ENCODE measurements at places on chromosomes 5 and 9.

DNA sequence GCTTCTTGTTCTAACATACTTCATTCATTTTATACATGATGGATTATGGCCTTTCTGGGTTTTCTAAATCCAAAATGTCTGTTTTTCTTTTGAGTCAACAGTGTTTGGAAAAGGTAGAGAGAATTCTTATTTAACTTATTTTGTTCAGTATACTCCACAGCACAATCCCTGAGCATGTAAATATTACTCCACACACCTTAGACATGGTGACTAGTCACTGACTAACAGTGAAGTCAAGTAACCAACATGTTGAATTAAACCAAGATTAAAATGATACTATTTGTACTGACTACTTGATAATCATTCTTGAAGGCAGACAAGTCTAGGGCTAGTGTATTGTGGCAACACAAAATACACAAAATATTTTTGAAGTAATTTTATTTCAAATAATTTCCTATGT, 55.0 kb downstream of the HAPLN1 start:
- no peak for DNase-seq

- DNase-seq: peak; percentile 81
These were observed 12.9 kb upstream of the F2RL1 start for GRCh38 chr5:76805821-76806505.

- peak; percentile 83 for DNase-seq
These were observed 10.3 kb upstream of the PCDHB1 start for GRCh38 chr5:141040771-141041426.

GRCh38 chr5:87360132-87360531, 52.6 kb downstream of the CCNH start:
- no peak for DNase-seq

- DNase-seq: no peak
These were observed 352.6 kb downstream of the CDH12 start for GRCh38 chr5:22500556-22500955.

GRCh38 chr5:151233616-151234085, 9.8 kb upstream of the CCDC69 start:
- no peak for DNase-seq

DNA sequence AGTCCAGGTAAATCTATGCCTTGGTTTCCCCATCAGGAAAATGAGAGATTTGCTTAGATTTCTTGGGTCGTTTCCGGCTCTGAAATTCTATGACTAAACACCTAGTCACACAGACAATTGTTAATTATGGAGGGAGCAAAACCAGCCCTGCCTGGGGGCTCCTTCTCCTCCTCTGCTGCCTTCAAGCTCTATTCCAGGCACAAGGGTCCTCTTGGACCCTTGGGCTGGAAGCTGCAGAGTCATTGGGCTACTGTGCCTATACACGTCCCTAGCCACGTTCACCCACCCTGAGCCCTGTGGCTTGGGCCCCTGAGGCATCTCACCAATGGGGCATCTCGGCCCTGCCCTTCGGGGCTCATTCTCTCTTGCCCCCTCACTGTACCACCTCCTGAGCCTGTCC, 73.8 kb upstream of the TBC1D2 start:
- no peak for DNase-seq

GRCh38 chr9:99326112-99326916, 104.2 kb downstream of the SEC61B start:
- no peak for DNase-seq

DNA sequence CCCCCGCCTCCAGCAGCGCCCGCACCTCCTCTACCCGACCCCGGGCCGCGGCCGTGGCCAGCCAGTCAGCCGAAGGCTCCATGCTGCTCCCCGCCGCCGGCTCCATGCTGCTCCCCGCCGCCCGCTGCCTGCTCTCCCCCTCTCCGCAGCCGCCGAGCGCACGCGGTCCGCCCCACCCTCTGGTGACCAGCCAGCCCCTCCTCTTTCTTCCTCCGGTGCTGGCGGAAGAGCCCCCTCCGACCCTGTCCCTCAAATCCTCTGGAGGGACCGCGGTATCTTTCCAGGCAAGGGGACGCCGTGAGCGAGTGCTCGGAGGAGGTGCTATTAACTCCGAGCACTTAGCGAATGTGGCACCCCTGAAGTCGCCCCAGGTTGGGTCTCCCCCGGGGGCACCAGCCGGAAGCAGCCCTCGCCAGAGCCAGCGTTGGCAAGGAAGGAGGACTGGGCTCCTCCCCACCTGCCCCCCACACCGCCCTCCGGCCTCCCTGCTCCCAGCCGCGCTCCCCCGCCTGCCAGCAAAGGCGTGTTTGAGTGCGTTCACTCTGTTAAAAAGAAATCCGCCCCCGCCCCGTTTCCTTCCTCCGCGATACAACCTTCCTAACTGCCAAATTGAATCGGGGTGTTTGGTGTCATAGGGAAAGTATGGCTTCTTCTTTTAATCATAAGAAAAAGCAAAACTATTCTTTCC, 19.3 kb downstream of the CDKN2A start:
- peak; percentile 79 for DNase-seq

- peak; percentile 39 for DNase-seq
These were observed 3.2 kb downstream of the WHRN start for GRCh38 chr9:114501796-114502682.

DNA sequence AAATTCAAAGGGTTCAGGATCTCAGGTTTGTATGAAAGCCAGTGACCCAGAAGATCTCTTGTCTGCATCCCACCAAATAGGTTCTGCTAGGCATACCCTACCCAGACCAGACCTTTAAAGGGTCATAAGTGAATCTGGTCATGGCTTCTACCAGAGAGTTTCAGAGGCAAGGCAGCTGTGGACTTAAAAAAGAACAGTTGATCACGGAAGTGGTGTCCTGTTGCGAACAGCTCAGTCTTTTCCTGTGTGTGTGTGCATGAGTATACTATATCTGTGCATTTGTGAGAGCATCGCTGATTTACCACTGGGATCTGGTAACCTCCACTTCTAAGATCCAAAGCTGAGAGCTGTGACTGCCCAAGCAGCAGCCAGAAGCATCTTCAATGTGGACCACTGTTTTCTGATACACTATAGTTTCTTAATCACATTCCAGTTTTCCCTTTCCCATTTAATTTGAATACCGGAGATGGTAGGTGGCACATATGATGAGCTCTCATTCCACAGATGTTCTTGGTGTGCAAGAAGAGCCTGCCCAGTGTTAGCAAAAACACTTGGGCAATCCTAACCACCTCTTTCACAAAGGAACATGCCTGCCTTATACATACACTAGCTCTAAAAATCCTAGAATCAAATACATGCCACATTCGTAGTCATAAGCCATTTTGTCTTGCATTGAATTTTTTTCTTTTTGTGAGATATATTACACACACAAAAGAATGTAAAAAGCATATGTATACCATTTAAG, 36.2 kb upstream of the OR2S2 start:
- DNase-seq: no peak

- DNase-seq: no peak
These were observed 181.6 kb downstream of the DAB2IP start for GRCh38 chr9:121833061-121833460.

DNA sequence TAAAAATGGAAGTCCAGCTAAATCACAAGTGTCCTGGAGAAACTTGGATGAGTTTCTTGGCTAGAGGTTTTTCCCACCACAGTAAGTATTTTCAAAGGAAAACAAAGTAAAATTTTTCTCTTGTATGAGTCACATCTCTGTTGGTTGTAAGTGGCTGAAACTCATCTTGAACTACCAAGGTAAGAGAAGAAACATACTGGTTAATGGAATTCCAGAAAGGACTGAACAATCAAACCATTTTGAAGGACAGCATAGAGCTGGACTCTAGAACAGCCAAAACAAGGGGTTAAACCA, 102.8 kb upstream of the CDKN2B start:
- DNase-seq: peak; percentile 64

DNA sequence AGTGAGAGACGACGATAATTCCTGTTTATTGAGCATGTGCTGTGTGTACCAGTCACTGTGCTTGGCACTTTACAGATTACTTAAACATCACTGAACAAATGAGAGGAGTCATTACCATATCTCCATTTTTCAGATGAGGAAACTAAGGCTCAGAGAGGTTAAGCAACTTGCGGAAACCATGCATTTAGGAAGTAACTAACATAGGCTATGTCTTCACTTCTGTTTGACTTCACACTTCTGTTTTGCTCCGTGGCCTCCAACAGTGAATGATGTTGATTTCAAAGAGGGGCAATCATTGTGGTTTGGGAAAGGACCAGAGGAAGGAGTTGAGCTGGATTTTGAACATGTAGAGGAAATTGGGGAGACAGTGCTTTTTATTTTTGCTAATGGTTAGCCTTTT, 16.7 kb downstream of the GCNT1 start:
- DNase-seq: no peak

DNA sequence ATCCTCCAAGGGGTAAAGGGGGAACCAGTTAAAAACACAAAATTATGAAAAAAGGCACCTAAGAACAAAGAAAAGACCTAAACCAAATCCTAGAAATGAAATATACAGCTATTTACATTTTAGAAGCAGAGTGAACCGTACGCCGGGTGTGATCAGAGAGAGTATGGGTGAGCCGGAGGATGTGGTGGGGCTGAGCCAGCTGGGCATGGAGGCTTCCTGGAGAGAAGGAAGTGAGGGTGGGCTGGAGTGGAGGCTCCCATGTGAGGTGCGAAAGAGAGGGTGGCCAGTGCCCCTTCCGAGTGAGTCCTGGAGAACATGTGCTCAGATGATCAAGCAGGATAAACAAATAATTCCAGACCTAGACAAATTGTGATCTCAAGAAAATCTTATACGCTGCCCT, 111.6 kb downstream of the CACNA1B start:
- peak; percentile 5 for DNase-seq

DNA sequence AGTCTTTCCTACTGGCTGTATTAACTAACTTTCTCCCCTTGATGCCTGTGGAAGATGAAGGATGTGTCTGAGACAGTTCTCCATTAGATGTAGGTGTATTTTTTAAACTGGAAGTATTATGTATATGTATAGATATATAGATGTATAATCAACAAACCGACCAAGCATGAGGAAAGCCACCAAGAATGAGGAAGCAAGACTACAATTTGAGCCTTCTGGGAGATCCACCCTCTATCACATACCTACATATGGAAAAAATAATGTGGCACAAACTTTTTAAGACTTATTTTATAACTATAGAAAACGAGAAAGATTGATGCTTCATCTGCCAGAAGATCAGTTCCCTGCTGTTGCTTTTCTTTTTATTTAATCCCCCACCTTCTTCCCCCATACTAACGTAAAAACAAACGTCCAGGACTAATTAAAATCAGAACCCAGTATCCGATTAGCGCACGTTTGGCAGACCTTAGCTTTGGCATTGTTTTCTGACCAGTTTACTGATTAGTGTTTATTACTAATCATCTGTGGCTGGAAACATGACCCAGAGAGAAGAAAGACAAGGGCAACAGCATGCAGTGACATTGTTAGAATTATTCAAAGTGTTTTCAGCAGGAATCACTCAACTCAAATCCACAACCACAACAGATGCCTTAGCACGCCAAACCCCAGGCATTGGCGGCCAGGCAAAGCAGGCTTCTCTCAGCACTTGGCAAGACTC, 490.2 kb downstream of the EBF1 start:
- DNase-seq: peak; percentile 81

DNA sequence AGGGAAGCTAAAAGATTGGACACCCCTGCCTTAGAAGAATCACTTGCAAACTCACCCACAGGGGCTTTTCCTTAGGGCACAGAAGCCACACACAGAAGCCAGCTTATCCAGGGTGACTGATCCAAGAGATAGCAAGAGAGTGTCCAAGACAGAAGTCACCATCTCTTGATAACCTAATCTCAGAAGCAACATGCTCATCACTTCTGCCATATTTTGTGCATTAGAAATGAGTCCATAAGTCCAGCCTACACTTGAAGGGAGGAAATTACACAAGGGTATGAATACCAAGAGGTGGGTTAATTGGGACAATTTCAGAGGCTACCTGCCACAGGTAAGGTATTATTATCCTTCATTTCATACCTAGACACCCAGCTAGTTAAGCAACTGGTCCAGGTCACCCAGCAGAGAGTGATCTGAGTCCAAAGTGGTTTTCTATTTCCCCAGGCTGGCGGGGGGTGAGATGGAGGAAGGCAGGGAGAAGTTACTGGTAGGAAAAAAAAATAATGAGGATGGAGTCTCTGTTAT, 3.7 kb upstream of the ERGIC1 start:
- no peak for DNase-seq

GRCh38 chr5:35163710-35164033, 66.6 kb downstream of the PRLR start:
- DNase-seq: no peak

DNA sequence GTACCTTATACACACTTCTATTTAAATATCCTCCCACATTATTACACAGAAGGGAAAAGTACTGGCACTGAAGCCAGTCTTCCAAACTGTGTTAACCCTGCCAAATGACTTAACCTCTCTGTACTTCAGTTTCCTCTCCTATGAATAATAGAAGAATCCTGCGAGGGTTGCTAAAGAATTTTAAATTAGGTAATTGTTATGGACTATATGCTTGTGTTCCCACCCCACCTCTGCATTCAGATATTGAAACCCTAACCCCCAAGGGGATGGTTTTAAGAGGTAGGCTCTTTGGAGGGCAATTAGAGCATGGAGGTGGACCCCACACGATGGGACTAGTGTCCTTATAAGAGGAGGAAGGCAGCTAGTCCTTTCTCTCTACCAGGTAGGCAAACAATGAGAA, 72.7 kb downstream of the TTLL11 start:
- DNase-seq: peak; percentile 31

- DNase-seq: no peak
These were observed 207.6 kb downstream of the CETN3 start for GRCh38 chr5:90201923-90202322.

GRCh38 chr9:28301281-28301680, 728.0 kb upstream of the C9orf72 start:
- DNase-seq: no peak

DNA sequence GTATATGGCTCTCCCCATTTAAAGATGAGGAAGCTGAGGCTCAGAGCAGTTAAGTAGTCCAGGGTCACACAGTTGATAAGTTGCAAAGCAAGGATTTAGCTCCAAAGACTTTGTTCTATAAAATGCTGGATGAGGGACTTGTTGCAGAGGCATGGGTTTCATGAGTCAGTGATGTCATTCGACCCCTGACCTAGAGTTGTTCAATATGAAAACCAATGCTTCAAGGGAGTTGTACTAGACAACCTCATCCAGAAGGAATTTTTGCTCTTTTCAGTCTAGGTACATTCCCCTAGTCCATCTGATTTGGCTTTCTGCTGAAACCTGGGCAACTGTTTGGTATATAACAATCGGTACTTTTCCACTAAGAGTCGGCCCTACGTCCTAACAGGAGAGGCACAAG, 550.4 kb downstream of the EBF1 start:
- DNase-seq: no peak

Data from AG20443 (cell line).